ENCODE measurements at places on chromosomes 12 and 14.

GRCh38 chr12:94536040-94536965 is 76.6 kb upstream of the CEP83 start:
- DNase-seq = no peak

DNA sequence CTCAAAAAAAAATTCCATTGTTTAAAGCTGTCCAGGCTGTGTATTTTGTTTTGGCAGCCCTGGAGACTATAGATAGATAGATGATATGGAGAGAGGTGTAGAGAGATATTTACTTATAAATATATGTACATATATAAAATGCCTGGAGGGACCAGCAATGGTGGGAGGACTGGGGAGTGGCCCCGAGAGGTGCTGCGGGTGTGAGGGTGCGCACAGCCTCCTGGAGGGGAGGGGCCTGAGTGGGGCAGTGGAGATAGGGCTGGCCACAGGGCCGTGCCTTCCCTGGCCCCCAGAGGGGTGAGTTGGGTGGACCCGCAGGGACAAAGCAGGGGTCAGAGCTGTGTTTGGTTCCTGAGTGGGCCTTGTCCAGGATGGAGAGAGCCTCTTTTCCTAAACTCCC is 6.5 kb downstream of the ADSS1 start:
- DNase-seq = no peak

DNA sequence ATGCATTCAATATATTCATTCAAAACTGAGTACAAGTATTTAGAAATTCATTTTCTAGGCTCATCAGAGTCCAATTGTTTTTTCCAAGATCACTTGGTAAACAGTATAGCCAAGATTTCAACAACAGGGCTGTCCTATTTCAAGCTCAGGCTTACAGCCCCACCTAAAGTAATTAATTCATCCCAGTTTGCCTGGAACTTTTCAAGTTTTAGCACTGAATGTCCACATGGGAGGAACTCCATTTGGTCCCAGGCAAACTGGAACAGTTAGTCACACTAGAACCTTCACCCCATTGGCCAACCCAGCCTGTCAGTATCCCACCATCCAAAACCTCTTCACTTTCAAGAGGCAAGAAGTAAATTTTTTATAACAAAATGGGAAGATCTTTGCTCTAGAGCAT is 210.9 kb downstream of the DPY19L2 start:
- no peak for DNase-seq

- no peak for DNase-seq
Observed at GRCh38 chr14:63676615-63677014, 34.9 kb upstream of the WDR89 start.

GRCh38 chr12:28060871-28061270 is 88.3 kb upstream of the PTHLH start:
- no peak for DNase-seq

- no peak for DNase-seq
Observed at GRCh38 chr12:28878629-28879028, 270.4 kb upstream of the FAR2 start.

All from stimulated activated CD8-positive, alpha-beta memory T cell treated with anti-CD3 and anti-CD28 coated beads, Interleukin-7, amount 100 ng/mL, for 1 hour (primary cell).